ENCODE measurements at places on chromosomes 6 and 20. TPM values are rescaled to one million over a fixed set of nuclear protein-coding genes. Genes with fewer than 3 reads are reported as not detected.
A peak's percentile ranks its signal among the peaks of the same experiment; 100 is the strongest.

- DNase-seq = no peak
These were observed 15.1 kb downstream of the RALGAPA2 start for GRCh38 chr20:20697325-20697845.

- no peak for DNase-seq
These were observed 36.3 kb downstream of the CD164 start for GRCh38 chr6:109345986-109346385.

GRCh38 chr6:134352786-134353480, 35.0 kb upstream of the SGK1 start:
- peak; percentile 77 for DNase-seq

- peak; percentile 63 for DNase-seq
These were observed 20.7 kb downstream of the DYNLRB1 start for GRCh38 chr20:34536798-34537394.

DNA sequence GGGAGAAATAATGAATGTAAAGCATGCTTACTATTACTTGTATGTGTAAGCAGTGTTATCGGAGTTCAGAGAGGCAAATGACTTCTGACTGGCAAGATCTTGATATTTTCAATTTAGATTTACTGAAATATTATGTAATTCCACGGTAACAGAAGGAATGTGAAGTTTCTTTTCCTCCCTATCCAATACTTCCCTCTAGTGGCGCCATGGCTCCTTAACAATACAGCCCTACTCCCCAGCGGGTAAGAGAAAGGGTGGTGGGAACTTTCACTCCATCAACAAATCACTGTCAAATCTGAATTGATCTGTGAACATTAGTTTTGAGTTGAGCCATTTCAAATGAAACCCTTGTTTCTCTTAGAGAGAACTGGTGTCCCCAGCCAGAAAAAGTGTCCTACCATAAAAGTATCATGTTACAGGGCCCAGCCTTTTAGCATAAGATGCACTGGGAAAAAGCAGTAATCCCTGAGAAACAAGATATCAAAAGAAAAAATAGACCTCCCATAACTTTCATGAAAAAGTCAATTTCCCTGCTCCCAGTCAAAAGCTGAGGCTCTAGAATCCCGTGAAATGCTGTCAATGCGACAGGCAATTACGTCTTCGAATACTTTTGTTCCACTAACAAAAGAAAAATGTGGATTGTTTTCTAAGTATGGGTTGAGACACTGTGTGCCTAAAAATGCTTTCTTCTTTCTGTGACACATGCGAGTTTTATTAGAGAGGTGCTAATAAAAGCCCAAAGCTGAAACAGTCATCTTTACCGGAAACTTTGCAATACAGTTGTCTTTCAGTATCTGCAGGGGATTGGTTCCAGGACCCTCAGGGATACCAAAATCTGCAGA, 12.9 kb downstream of the COX7A2 start:
- DNase-seq = peak; percentile 84

DNA sequence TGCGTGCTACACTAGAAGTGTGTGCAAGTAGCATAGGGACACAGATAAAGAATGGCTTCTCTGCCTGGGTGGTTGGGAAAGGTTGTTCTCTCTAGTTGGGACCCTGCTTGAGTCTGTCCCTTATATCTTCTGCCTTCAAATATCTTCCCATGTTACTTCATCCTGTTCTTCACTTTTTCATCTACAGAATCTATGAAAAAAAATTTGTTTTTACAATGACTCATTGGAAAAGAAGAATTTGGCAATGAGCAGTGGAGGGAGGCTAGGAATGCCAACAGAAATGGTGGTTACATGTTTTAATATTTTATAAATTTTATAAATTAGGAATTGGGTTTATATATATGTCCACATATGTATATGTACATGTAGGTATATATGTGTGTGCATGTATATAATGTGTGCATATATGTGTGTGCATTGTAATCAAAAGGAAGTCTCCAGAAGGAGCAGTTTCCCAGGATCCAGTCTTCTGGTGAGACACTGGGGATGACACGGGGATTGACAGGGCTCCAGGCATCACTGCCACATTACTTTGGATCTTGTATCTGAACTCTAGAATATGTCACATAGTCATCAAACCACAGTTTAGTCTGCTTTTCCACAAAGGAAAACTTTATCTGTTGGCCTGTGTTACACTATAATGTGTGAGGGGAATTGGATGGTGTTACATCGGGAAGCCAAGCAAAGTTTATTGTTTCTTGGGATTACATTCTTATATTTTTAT, 75.3 kb upstream of the RIPOR2 start:
- DNase-seq = peak; percentile 71

DNA sequence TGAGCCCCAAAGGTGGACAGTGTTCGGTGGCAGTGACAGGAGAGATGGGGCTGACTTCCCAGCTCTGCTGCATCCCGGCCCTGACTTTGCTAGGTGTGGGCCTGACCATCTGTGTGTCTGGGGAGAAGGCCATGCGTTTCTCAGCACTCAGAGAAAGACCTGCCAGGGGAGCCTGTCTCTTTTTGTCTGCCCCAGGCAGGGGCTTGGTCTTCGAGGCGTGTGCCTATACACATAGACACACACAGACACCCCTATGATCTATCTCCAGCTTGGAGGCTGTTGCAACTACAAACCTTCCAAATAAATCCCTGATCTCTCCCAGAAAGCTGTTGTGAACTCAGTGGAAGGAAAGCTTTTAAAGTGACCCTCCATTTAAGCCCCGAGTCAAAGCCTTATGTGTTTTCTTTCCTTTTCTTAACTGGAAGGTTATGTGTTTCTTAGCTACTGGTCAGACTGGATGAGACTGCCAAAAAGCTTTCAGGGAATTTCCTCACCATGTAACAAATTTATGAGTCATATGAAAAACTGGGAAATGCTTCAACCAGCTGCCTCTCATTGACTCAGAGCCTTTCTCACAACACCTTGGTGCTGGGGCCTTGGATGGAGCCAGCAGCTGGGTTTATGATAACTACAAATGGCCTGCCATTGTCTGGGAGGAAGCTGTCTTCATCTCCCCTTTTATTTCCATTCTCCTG, 102.6 kb downstream of the CDC5L start:
- peak; percentile 93 for DNase-seq

GRCh38 chr6:43468240-43468639, 9.1 kb upstream of the TJAP1 start:
- no peak for DNase-seq

DNA sequence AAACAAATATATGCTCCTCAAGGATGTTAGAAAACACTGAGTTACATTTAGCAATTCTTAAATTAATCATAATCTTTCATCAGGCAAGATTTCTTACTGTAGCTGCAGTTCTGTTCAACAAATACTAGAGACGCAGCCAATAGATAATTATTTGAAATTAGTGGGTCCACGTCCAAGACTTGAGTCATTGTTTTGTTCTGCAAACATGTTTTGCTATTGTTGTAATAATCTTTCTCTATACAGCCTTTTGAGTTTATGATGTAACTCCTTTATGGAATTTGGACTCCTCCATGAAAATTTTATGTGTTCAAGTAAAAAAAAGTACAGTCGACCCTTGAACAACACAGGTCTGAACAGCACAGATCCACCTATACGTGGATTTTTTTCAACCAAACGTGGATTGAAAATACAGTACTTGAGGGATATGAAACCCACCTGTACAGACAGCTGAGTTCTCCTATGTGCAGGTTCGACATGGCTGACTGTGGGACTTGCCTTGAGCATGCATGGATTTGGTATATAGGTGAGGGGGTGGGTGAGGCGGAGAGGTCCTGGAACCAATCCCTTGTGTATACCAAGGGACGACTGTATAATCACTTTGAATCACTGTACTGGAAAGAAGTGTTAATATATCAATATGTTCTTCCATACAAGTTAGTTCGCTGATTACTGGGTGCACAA, 41.3 kb upstream of the SLC22A16 start:
- no peak for DNase-seq

DNA sequence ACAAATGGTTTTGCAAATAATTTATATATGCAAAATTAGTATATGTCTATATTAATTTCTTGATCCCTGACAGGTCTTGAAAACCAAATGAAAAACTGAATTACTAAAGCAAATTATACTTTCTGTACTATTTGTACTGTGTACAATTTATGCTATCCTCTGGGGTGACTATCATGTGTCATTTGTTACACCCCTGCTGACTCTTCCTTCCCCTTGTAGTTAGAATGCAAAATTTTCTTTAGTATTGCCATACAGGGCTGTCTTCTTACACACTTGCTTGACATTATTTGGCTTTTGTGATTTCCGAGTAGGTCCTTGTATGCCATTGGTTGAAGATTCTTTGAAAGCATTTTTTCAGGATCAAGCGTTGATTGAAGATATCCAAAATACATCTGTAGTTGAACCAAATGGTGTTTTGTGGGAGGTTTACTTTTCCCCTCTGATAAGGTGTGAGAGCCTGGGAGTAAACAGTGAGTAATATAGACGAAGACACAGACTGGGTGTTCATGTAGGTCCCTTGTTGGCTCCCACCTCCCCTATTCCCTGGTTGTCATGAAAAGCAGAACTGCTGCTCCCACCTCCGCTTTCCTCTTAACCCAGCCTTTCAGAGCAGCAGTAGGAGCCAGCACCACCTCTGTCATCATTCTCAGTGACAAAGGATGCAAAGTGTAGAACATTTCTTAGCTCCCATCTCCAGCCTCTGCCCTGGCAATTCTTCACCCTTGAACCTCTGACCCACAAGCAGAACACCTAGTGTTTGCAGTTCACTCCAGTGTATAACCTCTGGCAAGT, 29.0 kb downstream of the NCOA7 start:
- DNase-seq = no peak

DNA sequence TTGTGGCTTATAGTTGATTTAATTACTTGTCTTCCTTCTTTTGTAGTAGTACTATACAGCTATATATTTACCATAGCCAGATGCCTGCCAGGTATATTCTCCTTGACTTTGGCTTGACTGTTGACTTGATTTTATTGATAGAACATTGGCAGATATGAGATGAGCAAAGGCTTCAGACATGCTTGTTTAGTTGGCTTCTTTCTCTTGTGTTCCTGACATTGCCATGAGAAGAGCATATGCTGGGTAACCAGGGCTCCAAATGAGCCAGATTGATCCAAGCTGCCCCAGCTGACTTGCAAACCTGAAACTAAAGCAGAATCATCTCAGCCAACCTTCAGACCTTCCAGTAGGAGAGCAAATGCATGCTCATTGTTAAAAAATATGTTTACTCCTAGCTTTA, 508.1 kb upstream of the BTBD3 start:
- no peak for DNase-seq

DNA sequence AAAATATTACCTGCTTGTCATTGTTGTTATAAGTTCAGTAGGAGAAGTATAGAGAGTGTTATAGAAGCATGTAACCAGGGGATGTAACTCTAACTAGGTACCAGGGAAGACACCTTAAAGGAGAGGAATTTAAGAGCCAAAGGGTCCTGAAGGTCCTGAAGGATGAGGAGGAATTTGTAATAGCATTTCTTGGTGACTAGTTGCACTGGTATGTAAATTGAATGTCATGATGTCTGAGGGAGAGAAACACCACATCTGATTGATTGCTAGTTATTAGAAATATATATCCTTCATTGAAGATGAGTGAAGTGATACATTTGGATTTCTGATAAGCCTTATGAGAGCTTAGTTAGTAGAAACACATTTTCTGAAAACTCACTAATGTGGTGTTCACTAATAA, 643.8 kb downstream of the RFPL4B start:
- DNase-seq = no peak

GRCh38 chr20:38805958-38806854, 709 bp downstream of the PPP1R16B start:
- no peak for DNase-seq

- no peak for DNase-seq
These were observed 40.2 kb downstream of the PIGU start for GRCh38 chr20:34636648-34637047.

- DNase-seq = no peak
These were observed 49.6 kb upstream of the PLCG1 start for GRCh38 chr20:41087777-41088176.

DNA sequence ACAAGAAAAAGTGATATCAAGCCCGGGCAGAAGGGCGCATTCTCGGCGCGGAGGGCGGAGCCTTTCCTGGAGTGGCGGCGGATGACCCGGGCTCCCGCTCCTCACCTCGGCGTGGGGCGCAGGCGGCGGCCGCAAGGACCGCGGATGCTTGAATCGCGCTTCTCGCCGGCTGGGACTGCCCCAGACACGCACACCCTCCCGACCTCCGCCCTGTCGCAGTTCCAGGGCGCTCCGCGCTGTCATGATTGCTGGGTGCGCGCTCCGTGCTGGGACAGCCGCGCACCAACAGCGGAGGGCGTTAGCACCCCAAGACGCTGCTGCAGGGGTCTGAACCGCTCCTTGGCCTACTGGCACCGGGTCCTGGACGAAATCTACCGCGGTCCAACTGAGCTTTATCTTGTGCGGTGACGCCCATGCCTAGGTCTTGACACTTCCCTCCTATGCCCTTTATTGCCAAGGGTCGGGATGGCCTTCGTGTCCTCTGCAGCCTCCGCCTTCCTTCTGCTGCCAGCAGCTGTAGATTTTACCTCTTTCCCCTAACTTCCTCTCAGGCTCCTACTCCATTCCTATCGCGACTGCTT, 43.3 kb downstream of the IRAK1BP1 start:
- peak; percentile 80 for DNase-seq

DNA sequence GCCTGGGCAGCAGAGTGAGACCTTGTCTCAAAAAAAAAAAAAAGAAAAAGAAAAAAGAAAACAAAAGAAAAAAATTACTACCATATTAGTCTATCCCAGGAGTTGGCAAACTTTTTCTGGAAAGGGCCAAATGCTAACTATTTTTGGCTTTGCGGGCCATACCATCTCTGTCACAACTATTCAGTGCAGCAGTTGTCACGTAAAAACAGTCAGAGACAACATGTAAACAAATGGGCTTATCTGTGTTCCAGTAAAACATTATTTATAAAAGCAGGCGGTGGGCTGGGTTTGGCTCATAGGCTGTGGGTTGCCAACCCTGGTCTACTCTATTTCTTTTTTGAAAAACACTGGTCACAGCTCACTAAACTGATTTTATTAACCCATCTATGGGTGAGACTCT, 53.4 kb downstream of the EYA2 start:
- no peak for DNase-seq

- DNase-seq = no peak
These were observed 77.2 kb downstream of the GPR6 start for GRCh38 chr6:110055387-110055735.

GRCh38 chr6:11322252-11322885, 89.9 kb upstream of the NEDD9 start:
- no peak for DNase-seq

- no peak for DNase-seq
These were observed 63.8 kb upstream of the UST start for GRCh38 chr6:148682990-148683389.

FAM184A gene
- total RNA-seq = under 0.01 TPM

CLIC5 gene
- not detected for total RNA-seq

LST1 gene
- total RNA-seq = not detected

STK38 gene
- total RNA-seq = 48.1 TPM

RAET1G gene
- total RNA-seq = 1.5 TPM

NOX3 gene
- total RNA-seq = not detected

TMEM200A gene
- 49.2 TPM for total RNA-seq

HFE gene
- total RNA-seq = 15.9 TPM

SUPT3H gene
- total RNA-seq = 4.7 TPM

SLC17A3 gene
- not detected for total RNA-seq

Measured in osteoblast (primary cell).